Small intestine (tissue), 16 donors: ENCODE measurements at places on chromosomes 4 and X.
A peak's percentile ranks its signal among the peaks of the same experiment; 100 is the strongest.

DNA sequence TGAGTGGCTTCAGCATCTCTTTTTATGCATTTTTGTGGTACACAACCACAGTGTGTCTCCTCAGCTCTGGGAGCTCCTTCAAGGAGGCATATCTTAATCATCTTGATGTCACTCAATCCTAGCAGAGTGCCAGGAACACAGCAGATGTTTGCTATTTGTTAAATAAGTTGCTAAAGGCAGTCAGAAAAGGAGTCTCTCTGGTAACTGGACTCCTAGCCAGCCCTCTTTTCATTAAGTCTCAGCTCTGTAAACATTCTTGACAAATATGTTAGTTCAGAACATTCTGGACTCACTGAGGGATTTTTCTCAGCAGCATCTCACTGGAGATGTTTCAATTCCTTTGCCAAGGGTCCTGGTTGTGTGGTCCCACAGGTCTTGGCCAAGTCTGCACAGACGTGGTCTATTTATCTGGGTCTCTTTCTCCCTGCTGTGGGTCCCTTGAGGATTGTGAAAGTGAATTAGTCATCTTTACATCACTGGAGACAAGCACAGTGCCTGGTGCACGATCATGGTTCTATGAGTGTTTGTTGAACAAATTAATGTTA lies 20.3 kb upstream of the FAM9C start:
- DNase-seq, result no peak

DNA sequence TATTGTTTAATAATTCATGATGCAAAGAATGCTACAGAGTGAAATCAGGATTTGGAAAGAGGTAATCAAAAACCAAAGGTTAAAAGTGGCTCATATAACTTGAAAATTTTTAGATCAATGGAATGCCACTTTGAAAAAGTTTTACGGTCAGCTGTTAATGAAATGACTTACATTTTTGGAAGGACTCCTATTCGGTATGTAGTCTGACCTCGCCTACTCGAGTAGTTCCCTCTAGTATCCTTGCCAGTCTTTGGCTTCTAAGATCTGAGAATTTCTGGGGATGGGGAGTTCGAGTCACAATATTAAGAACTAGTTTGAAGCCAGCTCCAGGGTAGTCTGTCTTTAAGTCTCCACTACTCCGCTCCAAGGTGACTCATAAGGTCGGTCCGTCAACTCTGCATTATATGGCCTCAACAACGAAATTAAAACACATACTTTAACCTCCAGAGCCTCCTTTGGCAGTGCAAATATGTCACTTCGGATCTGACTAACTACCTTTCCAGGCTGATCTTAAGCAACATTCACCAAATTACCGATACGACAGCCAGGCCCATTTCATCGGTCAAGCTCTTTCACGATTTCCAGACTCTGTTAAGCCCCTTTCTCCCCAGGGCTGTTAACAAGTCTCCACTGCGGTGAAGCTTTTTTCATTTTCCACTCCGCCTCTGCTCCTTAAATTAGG lies 733 bp upstream of the NAA15 start:
- DNase-seq, result peak; percentile 84

DNA sequence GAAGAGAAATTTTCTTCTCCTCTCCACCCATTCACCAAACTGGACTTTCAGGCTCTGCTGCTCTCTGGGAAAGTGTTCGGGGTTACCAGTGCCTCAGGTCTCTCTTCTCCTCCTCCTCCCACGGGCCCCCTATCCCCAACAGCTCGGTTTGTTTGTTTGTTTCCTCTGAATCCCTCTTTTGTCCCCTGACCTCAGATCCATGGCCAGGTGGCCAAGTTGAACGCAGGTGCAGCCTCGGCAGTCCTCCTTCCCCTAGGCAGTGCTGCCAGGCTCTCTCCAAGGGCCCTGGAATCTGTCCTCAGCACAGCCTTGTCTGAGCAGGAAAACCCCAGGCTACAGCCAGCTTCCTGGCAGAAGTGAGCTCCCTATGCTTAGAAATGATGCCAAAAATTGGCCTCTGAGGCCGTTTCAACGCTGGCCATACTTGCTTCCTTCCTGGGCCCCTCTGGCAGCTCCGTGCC lies 60.0 kb downstream of the FHDC1 start:
- DNase-seq, result no peak

DNA sequence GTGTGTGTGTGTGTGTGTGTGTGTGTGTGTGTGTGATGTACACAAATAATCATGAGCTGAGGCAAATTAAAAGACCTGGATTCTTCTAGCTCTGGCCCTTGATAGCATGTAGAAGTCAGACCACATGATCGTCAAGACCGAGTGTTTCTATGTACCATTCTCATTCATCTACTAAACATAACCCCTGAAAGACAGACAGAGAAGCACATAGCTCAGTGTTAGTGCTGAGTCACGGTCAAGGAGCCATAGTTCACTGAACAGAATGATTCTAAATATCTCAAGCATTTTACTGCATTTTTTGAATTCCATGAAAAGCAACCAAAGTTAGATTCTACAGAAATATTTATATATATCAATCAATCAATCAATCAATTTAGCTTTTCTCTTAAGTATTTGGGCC lies 412.3 kb upstream of the CXorf51A start:
- DNase-seq, result no peak

DNA sequence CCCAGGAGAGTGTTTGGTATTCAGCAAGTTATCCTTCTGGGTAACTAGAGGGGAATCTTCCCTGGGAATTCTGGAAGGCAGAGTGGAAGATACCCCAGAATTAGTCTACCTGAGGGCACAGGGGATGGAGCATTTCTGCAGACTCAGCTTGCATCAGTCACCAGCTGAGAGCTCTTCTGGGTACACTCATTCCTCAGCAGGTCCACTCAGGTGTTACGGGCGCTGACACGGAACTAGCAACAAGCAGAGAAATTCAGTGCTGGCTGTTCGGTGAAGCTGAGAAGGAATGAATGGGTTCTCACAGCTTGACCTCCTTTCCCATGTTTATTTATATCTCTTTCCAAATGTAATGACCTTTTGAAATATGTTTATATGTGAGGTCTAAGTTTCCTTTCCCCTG lies 106.0 kb upstream of the PNPLA4 start:
- no peak for DNase-seq

DNA sequence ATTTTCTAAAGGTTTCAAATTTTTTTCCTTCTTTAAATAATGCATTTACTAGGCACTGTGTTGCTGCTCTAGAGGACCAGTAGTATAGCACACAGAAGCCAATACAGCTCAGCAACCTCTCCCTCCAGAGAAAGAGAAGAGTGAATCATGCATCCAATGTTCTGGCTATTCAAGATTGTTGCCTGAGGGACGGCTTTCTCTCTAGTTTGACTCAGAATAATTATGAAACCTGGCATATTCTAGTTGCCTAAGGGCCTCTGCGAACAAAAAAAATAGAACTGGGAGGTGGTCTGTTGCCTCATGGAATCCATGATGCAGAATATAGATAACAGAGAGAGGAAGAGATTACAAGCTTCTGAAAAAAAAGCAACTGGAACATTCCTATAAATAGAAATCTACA lies 1233.3 kb upstream of the PABPC4L start:
- no peak for DNase-seq

GRCh38 chr4:33107814-33108213 lies 2387.6 kb downstream of the PCDH7 start:
- no peak for DNase-seq

- peak; percentile 90 for DNase-seq
These were observed at the start of gene TSPAN7 for GRCh38 chrX:38561126-38561868. Gene TSPAN7, plus strand, starts transcription at chrX:38561542. Its CDS starts 5 bp downstream, at chrX:38561547.

- no peak for DNase-seq
These were observed 4.3 kb upstream of the SLC4A4 start for GRCh38 chr4:71334465-71334882.

DNA sequence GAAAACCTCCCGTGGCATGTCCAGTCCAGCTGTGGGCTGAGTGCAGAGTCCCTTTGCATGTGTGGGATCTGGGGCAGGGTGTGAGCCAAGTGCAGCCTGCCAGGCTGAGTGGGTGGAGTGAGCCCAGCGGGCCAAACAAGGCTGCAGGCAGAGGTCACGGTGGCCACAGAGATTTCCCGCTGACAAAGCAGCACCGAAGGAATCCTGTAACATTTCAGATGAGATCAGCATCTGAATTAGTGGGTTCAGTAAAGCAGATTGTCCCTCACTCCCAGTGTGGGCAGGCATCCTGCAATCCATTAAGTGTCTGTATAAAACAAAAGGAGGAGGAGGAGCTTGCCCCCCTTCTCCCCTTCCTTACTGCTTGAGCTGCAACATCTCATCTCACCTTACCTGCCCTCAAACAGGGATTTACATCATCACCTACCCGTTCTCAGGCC lies 324.4 kb downstream of the FAT4 start:
- no peak for DNase-seq

GRCh38 chr4:68797618-68798017 lies 18.2 kb upstream of the UGT2B10 start:
- DNase-seq, result no peak

DNA sequence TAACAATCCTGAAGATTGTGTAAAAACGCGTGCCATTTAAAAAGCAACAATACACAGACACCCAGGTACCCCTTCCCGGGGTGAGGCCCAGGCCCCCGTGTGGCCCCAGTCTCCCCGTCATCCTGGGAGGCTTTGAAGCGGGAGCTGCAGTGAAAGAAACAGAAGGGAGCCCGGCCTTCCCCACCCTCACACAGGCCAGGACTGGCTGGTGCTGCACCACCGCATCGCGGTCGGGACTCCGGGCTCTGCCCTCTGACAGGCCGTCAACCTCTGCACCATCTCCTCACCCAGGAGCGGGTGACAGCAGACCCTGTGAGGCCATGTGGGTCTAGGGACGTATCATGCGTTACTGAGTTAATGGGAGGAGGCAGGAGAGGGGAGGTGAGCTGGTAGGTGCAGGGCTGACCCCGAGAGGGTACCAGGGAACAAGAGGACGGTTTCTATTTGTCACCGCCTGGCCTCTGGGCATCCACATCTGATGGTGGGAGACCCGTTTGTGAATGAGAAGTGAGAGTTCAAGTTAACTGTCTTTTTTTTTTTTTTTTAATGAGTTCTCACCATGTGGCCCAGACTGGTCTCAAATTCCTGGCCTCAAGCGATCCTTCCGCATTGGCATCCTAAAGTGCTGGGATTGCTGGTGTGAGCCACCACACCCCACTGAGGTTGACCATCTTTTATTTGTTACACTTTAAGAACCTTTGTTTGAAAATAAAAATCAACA lies 27.3 kb downstream of the PIGG start:
- DNase-seq, result no peak

DNA sequence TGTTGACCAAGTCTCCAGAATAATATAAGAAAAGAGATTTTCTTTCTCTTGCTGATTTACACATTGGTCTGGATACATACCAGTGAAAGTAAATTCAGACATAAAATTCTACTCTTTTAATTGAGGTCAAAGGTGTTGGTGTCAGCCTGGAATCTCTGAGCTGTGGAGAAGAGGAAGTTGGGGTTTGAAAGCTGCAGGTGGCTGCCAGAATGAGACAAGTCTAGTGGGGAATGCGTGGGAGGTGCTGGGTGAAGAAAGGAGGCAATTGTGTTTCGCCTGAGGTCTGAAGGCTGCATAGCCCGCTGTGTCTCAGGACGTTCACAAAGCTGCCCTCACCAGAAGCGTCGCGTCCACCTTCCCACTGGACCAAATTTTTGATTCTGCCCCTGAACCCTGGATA lies 31.2 kb downstream of the PHEX start:
- peak; percentile 34 for DNase-seq

GRCh38 chr4:2789351-2789750 lies 3.5 kb upstream of the SH3BP2 start:
- DNase-seq, result no peak

GRCh38 chr4:145779319-145779801 lies 99.4 kb downstream of the C4orf51 start:
- no peak for DNase-seq
